ENCODE measurements at places on chromosomes 11 and 22.

DNA sequence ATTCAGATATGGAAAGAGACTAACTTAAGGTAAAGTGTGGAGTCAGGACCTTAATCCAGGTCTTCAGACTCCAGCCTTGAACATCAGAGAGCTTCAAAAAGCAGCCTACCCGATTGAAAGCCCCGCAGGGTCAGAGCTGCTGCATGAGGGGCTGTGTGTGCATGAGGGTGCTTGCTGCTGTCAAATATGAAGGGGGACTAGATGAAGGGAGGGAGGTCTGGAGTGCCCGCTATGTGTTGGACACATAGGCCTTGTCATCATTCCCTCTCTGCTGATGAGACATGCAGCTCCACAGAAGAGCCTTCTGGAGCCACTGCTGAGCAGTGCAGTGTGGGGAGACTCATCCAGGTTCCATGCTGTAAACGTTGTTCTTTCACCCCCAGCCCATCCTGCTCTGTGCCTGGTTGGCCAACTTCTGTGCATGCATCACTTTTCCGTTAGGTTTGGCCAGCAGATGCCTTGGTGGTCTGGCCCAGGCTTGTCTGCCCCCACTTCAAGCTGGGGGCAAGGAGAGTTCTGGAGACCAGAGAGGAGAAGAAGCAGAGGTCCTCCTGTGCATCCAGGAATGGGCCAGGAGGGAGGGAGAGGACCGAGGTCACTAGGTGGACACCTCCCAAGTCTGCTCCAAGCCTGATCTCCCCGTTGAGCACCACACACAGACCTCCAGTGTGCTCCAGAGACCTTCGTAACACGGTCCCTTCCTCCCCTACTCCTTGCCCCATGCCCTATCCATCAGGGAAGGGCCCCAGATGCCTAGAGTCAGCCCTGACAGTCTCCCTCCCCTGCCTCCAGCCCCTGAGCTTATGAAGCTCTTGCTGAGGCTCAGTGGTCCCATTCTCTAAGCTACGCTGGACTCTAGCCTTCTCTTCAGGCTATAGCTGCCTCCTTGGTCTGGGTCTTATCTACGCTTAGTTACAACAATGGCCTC, 32.0 kb downstream of the LRRC32 start:
- DNase-seq = no peak

DNA sequence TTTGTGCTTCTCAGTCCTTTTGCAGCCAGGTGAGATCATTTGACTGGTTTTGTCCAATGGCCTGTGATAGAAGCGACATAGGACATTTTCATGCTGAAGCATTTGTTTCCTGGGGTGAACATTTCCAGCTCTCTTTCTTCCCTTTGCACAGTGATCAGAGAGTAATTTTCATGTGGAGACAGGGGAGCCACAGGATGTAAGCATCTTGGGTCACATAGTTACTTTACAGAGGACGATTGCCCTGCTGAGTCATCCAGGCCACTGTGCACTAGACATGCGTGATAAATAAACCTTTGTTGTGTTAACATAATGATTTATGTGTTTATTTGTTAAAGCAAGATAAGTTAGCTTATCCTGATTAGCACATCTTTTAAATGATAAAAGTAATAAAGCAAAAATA, 263.5 kb upstream of the CCDC179 start:
- no peak for DNase-seq

GRCh38 chr22:23591201-23591791, 11.2 kb upstream of the IGLL1 start:
- DNase-seq = peak; percentile 32

- no peak for DNase-seq
Observed at GRCh38 chr22:20247010-20247505, 21.1 kb downstream of the RTN4R start.

- no peak for DNase-seq
Observed at GRCh38 chr22:46764140-46764680, 1.8 kb downstream of the TBC1D22A start.

DNA sequence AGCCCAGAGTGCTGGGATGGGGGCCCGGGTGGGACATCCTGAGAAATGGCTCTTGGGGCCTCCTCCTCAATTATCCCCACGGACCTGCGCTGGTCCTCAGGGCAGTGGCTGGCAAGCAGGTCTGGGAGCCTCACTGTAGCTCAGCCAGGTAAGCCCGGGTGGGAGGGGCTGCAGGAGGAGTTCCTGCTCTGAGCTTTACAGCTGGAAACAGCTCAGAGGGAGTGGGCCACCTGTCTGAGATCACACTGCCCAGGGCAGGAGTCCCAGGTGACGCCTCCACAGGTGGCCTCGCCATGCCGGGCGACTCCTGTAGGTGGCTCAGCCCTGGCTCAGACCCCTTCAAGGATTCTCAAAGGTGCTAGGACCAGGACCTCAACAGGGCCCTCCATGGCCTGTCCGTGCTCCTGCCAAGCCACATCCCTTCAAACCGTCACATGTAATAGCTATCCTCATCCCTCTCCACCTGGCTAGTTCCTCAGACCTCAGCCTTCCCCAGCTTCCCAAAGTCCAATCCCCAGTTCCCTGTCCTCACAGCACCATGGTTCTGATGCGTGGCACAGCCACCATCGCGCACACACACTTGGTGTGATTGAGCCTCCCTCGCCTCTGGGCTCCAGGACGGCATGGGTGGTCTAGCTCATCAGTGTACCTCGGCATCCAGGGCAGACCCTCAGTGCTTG, 3.6 kb upstream of the TSSK2 start:
- DNase-seq = no peak

DNA sequence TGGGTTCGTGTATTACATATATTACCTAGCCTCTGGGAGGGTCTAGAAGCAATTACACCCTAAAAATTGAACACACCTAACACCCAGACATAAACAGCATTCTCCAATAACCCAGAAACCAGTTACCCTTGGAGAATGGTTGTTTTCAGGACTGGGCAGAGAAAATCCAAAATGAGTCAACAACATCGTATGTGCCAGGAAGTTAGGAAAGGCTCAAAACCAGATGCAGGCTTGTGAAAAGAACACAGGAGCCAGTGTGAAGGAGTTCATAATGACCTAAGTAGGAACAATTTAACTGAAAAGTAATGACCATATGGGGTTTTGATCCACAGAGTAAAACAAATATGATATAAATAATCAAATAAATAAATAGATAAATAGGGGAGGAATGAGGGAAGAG, 5.1 kb upstream of the CLPB start:
- DNase-seq = no peak

- DNase-seq = no peak
Observed at GRCh38 chr11:87892291-87892690, 283.0 kb downstream of the RAB38 start.

DNA sequence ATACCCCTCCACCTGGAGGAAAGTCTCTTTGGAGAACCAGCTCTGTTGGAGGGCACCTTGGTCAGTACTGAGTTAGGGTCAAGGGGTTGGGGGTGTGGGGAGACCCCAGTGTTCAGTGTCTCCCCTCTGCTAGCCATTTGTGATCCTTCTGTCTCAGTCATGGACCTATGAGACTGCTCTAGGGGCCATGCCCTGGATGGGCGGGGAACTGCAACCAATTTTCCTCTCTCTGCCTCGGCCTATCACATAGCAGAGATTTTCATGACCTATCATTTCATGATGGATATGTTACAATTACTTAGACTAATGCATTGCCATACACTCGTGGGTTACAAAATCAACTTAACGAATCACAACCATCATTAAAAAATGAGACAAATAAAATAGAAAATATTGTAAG, 7.4 kb downstream of the OTOG start:
- no peak for DNase-seq

DNA sequence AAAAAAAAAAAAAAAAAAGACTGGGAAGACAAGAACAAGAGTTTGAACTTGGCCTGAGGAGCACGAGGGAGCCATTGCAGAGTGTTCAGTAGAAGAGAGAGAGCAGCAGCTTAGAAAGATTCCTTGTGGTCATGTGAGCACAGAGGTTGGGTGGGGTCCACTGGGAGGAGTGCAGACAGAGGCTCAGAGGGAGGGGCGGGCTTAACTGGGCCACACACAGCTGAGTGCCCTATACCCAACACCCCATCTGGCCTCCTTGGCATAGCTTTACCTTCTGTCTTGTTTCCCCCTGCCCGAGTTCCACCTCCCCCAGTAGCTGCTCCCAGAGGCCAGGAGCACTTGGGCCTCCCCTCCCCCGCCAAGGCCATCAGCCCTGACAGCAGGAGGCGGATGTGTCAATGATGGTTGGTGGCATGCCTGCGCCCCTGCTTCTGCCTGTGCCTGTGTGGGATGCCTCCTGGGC, 12.1 kb downstream of the C11orf86 start:
- DNase-seq = peak; percentile 15

GRCh38 chr11:64250415-64251015, 815 bp upstream of the PLCB3 start:
- DNase-seq = no peak

GRCh38 chr11:105189581-105189980, 50.0 kb upstream of the CARD18 start:
- no peak for DNase-seq

DNA sequence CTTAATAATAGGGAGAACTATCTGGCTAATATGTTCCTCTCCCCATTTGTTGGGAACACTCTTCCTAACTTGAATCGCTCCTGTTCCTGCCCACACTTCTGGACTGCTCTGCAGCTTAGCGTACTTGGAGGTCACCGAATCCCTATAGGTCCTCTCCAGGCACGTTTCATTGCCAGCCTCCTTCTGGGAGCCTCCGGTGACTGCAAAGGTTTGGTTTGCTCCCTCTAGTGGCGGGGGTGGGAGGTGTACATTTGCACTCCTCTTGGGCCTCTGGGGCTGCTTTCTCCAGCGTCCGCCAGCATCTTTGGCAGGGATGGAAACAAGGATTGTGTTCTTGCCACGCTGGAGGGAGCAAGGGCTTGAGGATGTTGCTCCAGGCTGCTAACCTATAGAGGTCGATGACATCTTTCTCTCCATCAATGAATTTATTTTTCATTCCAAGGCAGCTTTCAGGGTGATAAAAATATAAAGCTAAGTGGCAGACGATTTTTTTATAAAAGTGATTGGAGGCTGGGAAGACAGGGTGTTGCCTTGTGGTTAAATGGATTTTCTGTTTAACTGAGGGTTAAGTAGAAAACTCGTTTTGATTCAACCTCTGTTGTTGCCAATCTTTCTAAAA, 48.7 kb downstream of the TSPAN18 start:
- peak; percentile 48 for DNase-seq

DNA sequence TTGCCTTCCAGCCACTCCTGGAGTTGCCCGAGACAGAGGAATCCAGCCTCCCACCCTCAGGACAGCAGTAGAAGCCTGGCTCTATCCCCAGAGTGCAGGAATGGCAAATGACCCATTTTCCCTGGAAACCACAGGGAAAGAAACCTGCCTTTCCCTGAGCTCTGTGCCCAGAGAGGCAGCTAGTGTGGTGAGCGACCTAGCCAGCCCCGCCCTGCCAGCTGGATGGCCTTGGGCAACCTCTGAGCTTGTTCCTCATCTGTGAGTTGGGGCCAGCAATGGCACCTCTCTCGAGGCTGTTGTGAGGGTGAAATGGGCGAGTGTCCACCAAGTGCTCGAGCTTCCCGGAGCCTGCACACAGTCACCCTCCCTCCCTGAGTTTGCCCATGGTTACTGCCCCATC, 3.7 kb downstream of the OMP start:
- DNase-seq = peak; percentile 51

DNA sequence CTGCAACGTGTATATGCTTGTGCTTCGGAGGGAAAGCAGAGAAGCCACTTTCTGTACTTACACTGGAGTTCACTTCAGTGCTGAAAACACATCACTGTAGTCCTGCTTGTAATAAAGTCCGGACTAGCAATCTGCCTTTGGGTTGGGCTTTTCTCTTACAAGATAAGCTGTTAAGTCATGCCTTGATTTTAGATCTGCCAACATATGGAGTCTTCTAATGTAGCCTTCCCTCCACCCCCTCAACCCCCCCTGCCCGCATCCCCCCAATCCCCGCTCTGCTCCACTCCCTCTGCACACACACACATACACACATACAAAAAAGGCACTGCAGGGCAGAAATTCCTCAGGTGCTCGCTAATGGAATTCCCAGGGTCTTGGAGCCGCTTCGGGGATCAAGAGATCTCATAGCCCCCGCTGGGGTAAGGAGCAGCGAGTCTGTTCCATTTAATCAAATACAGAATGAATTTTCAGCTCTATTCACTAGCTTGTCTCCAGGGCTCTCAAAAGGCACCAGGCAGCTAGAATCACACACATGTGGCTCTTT, 3.4 kb downstream of the CDON start:
- DNase-seq = no peak

- no peak for DNase-seq
Observed at GRCh38 chr11:61266602-61267001, 25.6 kb downstream of the PGA5 start.

DNA sequence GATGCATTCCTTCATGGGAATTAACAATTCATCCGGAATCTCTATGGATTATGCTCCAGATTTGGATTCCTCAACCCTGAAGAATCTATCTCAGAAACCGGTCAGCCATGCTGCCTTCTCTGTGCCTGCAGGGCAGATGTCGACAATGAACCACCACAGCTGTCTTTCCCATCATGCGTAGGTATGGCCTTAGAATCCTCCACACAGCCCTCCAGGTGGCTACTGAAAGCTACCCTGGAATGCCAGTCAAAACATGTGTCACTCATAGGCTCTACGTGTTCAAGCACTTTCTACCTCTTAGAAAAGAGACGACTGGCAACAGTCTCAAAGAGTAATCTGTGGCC, 19.4 kb downstream of the MAML2 start:
- DNase-seq = no peak

DNA sequence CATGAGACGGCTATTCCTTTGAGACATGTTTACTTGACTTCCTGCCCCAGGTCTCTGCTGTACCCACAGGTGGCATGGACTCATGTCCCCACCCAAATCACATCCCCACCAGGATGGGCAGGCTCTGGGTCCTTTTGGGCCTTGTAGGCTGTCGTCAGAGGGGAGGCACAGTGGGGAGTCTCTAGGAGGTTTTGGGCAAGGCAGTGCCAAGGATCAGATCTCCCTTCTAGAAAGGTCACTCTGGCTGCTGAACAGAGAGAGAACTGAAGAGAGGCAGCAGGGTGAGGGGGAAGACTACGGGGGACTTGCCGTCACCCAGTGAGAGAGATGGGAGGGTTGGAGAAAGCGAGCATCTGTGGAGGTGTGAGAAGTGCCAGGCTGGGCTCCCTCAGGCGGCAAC, 4.6 kb upstream of the KCNQ1OT1 start:
- DNase-seq = no peak

- DNase-seq = no peak
Observed at GRCh38 chr11:114129142-114129541, 69.6 kb downstream of the ZBTB16 start.
